Stimulated activated CD8-positive, alpha-beta memory T cell treated with anti-CD3 and anti-CD28 coated beads, Interleukin-7, amount 100 ng/mL, for 4 hours (primary cell): ENCODE measurements at places on chromosomes 4 and X.
A peak's percentile ranks its signal among the peaks of the same experiment; 100 is the strongest.

GRCh38 chrX:1468250-1468772, 15.6 kb upstream of the ASMTL start:
- DNase-seq: peak; percentile 71

GRCh38 chrX:45198301-45198700, 2.4 kb downstream of the DIPK2B start:
- DNase-seq: no peak

DNA sequence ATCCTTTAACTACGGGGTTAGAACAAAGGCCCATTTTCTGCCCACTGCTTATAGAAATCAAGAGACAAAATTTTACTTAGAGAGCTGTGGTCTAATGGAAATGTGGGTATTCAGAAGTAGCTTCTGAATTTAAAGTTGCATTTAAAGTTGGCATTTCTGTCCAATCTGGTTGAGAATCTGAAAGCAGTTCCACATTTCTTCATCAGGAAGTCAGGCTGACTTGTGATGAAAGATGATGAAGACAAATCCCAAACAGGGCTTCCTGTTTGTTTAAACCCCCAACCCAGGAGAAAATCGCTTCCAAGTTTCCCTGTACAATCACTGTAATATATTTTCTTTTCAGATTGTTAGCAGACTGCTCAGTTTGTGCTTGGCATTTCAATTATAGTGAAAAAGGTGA, 345.3 kb downstream of the SPRY1 start:
- no peak for DNase-seq

- no peak for DNase-seq
Observed at GRCh38 chr4:154622598-154622997, 10.1 kb upstream of the FGG start.

DNA sequence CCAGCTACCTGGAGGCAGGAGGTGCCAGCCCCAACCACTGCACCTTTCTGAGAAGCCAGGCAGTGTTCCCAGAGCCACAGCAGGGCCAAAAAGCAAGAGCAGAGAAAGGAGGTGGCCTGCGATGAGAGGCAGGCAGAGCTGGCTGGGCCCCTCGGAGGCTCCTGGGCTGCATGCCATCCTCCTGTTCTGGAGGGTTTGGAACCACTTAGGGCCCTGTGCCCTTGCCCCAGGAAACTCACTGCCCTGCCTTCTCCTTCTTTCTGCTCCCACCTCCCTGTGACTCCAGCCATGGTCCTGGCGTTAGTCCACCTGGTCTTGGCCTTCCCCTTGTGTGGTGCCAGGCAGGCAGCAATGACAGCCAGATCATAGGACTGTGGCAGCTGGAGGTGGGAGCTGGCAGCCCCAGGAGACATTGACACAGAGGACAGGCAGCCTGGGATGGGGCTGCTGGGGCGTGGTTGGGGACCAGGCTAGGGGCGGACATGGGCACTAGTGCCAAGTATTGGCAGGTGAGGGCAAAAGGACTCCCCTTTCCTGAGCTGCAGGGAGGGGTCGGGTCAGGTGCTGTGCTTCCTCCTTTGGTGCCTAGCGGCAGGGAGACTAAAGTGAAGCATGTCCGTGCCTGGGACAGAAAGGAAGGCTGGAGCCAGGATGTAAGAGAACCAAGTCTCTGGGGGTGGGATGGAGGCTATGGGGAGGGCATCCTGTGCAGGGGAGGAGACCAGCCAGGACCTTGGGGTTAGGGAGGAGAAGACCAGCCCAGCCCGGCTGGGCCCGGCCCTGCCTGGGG, 1.4 kb downstream of the APLN start:
- DNase-seq: no peak

- DNase-seq: no peak
Observed at GRCh38 chrX:74383611-74384010, 37.7 kb upstream of the SLC16A2 start.

DNA sequence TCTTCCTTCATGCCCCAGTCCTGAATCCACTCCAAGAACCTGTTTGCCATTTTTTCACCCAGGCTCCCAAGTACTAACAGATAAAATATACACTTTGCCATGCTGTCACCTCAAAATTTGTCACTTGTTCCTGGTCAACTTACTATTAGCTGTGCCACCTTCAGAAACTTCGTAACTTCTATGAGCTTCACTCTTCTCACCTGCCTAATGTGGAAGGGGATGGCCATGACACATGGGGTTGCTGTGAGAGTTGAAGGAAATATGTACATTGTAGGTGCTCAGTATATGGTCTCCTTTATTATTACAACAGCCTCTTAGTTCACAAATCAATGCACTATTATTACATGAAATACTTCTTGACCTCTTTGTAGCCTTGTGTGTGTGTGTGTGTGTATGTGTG, 10.4 kb downstream of the TMSB4X start:
- no peak for DNase-seq

DNA sequence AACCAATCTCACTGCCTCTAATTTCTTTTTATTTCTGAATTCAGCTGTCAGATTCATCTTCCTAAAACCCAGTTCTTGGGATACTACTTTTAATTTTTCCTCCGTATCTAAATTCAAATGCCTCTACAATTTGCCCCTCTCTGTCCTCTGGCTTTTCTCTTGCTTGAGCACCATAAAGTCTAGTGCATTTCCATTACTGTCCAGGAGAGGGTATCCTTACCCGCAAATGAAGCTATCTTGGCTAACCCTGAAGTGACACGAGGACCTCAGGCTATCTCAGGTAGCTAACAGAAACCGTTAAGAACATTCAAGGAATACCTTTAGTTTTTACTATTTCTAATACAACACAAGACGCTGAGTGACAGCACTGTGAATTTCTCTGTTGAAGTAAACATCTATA, 49.4 kb upstream of the PRR32 start:
- DNase-seq: no peak

DNA sequence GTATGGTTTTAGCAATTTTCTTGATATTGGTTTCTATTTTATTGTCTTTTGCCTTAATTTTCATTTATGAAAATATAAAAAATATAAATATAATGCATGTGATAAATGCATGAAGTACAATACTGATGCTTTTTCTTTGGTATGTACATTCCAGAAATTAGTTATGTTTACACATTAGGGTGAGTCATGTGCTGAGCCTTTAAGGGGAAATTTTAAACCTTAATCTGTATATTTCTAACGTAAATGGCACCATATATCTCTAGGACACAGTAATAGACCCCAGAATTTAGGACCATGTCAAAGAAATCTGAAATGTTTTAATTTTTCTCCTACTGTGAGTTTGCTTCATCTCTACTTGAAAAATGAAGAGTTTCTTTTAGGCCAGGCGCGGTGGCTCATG, 117.8 kb upstream of the SPRY1 start:
- DNase-seq: no peak

DNA sequence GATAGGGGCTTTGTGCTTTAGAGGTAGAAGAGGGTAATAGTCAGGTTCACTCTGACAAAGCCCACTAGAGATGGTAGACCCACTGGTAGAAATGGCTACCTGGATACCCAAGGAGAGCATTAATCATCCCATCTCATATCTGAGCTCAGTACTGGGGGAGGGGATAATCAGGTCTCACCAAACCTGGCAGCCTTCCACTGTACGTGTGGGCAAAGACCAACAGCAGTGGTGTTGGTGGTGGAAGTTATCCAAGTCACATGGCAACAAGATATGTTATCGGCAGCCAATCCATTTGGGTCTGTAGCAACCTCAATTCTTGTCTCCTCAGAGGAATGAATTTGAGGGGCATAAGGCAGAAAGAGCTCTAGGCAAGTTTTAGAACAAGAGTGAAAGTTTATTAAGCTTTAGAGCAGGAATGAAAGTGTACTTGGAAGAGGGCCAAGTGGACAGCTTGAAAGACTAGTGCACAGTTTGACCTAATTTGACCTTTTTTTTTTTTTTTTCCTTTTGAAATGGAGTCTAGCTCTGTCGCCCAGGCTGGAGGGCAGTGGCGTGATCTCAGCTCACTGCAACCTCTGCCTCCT, 67.0 kb upstream of the CXCL13 start:
- DNase-seq: no peak

DNA sequence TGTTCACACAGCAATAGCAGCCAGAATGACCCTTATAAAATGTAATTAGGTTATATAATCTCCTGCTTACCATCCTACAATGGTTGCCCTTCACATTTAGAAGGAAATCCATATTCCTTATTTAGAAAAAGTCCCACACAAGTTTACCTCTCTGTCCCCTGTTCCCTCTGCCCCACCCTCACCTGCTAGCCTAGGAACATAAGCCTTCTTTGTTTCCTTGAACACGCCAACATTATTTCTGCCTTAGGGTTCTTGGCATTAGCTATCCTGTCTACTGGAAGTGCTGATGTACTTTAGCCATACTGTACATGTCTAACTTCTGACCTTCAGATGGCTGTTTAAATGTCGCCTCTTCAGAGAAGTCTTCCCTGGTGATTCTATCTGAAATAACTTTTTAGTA, 28.4 kb upstream of the USP53 start:
- no peak for DNase-seq

DNA sequence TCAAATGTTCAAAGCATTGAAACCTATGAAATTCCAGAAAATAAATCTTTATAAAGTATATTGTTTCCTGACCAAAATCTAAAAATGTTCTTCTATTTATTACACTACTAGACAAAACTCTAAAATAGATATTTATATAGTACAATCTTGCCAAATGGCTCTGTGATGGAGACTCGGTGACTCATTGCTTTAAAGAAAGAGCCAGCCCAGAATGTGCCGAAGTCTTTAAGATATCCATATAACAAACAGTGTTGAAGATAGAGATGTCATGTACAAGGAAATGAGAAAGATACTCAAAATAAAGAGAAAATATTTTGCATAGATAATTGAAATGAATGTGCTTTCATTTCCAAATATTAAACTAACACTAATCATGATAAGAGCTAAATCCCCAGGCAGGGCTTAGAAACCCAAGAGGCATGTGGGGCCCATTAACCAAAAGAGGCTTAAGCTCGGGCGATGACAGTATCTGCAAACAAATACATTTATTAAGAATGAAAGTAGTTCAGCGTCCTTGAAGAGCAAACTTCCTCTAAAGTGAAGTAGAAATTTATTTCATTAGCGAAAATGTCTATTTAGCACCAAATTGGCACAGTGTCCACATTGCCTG, 102.1 kb upstream of the FAM9B start:
- no peak for DNase-seq

GRCh38 chrX:18793601-18794089, 86.2 kb downstream of the PPEF1 start:
- no peak for DNase-seq

DNA sequence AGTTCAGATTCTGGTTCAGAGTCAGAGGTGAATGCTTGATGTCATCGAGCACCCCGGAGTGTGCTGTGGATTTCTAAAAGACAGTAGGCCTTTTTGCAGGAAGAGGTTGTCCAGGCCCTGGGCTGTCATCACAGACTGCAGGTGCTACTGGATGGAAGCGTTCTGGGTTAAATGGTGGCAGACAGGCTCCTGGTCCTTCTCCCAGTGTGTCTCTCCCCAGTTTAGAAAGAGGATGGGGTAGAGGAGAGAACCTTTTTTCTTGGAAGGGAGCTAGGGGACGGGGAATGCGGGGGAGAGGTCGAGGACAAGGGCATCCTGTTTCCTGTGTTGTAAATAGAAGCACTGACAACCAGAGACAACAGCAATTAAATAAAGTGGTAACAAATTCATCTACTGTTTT, 102.3 kb upstream of the NUDT6 start:
- DNase-seq: no peak

DNA sequence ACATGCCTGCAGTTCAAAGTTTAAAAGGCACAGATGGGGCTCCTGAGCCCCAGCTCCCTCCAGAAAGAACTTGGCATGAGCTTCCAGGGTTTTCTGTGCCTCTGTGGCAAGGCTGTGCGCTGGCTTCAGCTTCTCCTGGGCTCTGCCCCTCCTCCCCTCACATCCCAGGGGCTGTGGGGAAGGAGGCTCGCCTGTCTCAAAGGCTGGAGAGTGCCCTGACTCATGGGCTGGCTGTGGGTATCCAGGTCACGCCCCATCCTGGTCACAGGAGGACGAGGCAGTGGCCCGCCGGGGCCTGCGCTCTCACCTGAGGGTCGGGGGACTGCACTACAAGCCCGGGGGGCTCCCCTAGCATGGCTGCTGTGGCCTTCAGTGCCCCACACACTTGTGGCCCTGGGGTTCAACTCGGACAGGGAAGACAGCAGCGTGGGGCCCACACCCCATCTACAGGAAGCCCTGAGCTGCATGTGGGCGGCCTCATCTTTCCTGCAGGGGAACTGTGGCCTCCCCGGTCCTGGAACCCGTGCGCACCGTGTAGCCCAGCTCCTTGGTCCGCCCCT, 17.9 kb downstream of the LRPAP1 start:
- no peak for DNase-seq

DNA sequence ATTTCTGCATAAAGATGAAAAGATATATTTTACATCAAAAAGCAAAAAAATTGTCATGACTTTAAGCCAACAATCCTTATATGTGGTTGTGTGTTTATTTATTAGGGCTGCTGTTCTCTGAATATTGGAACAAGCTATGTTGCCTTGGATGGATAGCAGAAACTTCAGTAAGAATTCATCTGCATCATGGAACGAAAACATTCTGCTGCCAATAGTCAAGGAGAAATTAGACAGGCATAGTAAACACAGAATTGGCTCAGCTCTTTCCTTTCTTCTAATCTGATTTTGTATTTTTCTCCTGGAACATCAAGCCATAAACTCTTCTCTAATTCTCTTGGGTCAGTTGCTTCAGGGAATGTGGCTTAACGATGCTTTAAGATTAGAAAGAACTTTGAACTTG, 1257.0 kb downstream of the NLGN4X start:
- no peak for DNase-seq

DNA sequence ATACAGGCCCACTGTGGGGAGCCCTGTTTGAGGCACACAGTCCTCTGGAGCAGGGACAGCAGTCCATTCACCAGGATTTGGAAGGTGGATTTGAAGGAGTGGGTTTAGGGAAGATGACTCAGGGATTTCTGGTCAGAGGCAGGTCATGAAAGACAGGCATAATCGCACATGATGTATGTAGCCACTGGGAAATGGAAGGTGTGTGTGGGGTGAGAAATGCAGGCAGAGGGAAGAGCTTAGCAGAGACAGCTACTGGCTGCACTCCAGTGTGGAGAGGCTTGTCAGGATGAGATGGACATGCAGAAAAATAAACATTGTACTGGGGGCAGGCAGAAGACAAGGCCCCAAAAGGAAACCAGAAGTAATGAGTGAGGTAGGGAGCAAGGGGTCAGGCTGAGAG, 85.2 kb upstream of the STS start:
- no peak for DNase-seq

GRCh38 chr4:128471576-128471975, 184.0 kb upstream of the PGRMC2 start:
- no peak for DNase-seq

GRCh38 chr4:8656185-8656517, 63.6 kb downstream of the CPZ start:
- no peak for DNase-seq

DNA sequence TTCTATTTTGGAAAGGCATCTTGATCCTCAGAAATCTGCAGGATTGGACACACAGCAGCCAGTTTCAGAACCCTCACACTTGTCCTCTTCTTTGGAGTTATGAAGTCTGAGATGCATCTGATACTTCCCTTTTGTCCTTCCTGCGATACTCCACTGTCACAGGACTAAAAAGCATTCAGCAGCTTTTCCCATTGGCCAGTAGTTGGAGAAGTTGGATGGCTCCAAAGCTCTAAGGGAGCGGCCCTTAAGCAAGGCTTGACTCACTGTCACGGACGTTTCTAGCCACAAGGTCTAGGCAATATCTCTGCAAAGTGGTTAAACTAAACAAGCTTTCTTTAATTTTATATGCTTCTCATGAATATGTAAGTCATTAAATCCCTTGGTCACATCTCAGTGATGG, 417.0 kb downstream of the AFF2 start:
- no peak for DNase-seq
